ENCODE measurements at places on chromosomes 1 and 21.

DNA sequence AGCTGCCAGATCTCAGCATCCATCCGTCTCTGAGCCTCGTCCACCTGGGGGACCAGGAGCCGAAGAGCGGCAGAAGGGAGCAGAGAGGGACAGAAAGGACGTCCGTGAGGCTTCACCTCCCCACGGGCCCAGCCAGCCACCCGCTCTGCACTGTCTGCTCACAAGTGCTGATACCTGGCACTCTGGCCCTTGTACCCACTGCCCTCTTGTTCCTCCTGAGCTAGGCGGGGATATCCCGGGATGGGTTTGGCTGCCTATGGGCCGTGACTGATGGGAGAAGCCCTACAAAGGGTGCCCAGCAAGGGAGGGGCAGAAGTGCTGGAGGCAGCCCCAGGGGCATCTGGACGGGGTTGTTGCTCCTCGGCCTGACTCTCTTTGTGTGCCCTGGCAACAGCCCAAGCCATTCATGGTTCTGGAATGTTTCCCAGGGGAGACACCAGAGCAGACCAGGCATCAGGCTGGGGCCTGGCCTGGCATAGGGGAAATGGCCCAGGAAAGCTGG is 57.6 kb downstream of the LDLRAD2 start:
- peak; percentile 20 for DNase-seq

DNA sequence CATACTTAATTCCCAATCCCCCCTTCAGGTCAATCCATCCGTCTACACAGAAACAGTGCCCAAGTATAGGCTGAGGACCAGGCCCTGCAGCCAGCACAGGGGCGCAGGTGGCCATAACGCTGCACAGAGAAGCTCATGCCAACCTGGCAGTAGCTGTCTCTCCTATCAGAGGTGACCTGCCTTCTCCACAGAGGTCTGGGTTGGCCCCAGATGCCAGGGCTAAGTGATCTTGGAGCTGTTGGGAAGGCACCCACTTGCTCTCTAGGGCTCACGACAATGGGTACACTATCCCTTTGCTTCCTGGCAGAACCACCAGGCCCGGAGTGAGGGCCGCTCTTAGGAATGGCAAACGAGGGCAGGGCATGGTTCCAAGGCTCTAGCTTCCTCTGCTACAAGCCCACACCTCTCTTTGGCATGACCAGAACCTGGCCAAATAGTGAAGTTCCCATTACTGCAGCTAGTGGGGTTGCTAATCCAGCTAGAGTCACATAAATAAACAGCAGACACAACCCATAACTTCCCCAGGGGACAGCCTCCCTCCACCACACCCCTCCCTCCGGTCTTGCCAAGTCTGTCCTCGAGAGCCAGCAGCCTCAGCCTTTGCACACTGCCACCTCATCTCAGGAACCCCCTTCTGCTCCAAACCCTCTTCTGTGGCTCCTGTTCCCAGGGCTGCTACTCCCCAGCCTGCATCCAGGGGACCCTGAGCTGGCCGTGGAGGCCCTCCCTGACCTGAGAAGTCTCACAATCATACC is 113.0 kb downstream of the GLIS1 start:
- no peak for DNase-seq

DNA sequence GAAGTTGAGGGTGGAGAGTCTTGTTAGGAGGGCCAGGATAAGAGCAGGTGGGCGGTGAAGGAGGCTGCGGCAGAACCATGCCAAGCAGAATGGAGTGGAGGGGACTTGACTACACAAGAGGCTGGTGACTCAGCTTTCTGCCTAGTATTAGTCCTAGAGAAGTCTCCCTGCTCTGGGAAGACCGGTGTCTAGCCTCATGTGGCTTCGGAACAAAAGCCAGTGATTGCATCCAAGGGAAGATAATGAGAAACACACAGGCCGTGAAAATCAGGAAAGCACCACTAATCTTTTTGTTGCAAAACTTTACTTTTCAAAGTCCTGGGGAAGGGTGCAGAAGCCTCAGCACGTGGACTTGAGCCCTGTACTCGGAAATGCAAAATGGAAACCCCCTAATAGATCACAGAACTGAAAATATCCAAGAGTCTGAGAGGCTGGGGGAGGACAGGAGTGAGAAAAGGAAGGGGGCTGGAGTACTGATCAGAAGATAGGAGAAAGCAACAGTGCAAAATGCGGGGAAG is 31.4 kb downstream of the DDR2 start:
- DNase-seq, result no peak

DNA sequence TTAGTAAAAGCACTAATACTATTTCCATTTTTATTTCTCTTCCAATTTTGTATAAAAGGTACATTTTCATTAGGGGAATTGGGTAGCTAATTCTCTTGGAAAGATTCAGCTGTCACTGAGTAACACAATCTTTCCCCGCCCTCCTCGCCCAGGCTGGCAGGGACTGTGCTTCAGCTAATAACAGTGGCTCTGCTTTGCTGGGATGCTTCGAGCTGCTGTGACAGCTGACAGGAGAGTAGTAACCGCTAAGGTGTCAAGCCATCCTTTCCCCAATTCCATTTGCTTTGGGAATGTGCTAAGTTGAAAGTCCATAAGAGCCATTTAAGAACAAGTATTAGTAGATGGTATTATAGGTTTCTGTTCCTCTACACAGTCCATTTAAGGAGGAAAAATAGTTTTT is 106.7 kb upstream of the NRIP1 start:
- DNase-seq, result no peak

- DNase-seq, result peak; percentile 13
Measured at GRCh38 chr1:35120458-35121133, 41.4 kb downstream of the ZMYM1 start.

- DNase-seq, result no peak
Measured at GRCh38 chr1:40784141-40784770, 669 bp downstream of the KCNQ4 start.

DNA sequence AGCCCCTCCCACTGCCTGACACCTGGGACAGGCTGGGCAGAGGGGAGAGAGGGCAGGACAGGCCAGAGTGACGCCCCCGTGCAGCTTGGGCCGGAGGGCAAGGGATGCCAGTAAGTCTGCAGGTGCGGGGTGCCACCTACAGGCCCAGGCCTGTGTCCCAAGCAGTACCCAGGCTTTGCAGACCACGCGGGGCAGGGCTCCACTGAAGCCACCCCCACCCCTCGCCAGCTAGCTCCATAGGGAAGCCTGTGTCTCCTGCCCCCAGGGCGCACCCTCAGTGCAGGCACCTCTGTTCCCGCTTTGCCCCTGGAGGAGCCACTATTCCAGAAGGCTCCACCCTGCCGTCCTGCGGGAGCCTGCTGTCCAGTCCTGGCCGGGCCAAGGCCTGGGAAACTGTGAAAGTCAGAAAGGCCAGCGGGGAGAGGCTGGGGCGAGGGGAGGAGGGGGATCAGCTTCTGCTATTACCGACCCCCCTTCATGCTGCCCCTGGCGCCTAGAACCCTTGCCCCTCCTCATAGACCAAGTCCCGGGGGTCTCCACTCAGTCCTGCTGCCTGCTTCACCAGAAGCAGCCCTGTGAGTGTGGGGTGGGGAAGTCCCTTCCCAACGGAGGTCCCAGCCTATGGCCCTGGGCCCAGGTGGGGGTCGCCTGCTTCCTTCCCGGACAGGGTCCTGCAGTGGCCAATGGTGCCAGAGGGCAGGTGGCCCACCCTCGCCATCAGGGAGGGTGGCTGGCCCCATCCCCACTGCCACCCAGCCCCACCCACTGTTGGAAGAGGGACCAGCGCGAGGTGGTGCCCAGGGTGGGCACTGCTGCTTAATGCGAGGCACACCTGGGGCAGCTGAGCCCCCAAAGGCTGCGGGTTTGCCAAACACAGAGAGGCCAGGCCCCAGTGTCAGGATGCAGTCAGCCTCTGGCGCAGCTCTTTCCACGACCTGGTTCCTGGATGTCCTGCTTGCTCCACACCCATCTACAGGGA is 54.4 kb downstream of the KCNAB2 start:
- no peak for DNase-seq

DNA sequence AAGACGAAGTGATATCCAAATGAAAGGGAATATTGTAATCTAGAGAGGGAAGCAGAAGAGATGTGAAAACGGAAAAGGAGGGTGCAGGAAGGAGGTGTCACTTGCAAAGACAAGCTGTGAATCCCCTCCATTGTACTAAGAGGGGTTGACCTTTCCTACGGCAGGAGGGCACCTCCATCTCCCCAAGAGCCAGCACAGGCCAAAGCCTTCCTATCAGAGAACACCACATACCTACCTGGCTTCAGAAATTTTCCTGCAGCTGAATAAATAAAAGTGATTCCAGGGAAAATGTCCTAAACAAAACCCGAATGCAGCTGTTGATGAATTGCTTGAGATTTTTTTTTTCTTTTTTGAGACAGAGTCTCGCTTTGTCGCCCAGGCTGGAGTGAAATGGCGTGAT is 14.3 kb downstream of the KANK4 start:
- DNase-seq, result no peak

DNA sequence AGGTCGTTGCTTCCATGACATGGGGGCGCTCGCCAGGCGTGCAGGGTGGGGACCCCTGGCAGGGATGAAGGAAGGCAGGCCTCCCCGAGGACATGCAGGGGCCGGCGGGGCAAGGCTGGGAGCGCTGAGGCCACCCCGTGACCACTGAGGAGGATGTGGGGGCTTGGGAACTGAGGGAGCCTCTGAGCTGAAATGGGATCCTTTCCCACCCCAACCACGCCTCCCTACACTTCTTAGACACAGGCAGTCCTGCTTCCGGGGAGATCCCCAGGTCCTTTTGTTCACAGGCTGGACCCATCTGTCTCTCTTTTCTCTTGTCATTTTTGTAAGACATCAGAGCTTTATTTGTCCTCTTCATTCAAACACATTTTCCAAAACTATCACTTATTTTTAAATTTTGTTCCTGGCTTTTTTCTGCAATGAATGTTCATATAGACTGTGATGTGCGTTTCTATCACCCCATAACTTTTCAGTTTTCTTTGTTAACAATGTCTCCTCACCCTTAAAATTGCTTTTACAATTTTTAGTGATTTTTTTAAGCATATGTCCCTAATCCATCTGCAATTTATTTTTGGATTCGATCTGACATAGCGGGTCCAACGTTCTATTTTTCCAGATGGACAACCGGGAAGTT is 156.7 kb upstream of the BACE2 start:
- no peak for DNase-seq

GRCh38 chr1:66777831-66778230 is 23.2 kb downstream of the INSL5 start:
- DNase-seq, result no peak

DNA sequence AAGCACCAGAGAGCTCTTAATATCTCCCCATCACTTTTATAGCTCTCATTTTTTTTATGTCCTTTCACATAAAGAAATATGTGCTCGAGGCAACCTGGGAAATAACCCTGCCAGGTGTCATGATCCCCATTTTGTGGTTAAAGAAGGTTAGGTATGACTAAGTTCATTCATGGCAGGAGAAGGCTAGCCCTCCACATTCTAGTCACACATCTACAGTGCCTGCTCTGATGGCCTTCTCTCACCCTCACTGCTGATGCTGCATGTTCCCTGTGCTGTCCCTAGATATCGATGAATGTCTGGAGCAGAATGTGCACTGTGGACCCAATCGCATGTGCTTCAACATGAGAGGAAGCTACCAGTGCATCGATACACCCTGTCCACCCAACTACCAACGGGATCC is 187.5 kb downstream of the TPR start:
- no peak for DNase-seq

- no peak for DNase-seq
Measured at GRCh38 chr1:158286941-158287346, 2.8 kb upstream of the CD1C start.

GRCh38 chr1:218521414-218522169 is 176.5 kb downstream of the TGFB2 start:
- peak; percentile 45 for DNase-seq

DNA sequence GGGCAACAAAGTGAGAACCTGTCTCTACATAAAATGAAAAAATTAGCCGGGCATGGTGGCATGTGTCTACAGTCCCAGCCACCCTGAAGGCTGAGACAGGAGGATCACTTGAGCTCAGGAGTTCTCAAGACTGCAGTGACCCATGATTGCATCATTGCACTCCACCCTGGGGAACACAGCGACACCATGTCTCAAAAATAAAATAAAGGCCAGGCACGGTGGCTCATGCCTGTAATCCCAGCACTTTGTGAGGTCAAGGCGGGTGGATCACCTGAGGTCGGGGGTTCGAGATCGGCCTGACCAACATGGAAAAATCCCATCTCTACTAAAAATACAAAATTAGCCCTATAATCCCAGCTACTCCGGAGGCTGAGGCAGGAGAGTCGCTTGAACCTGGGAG is 20.1 kb downstream of the ANKRD13C start:
- no peak for DNase-seq

- DNase-seq, result no peak
Measured at GRCh38 chr1:242440757-242441156, 83.7 kb downstream of the PLD5 start.

DNA sequence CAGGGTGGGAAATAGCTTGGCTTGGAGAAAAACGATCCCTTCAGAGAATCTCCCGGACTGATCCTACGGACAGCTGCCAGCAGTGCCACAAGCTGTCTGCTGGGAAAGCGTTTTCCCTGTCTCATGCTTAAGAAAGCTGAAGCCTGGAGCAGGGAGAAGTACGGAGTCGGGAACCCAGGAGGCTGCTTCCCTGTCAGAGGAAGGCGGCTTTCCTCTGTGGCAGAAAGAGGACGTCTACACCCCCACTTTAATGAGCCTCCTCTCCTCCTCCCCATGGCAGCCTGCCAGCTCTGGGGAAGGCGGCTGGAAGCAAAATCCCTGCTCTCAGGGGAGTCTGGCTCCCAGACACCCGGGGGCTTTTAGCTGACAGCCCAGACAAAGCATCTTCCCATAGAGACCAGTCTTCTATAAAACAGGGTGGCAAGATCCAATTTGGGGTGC is 7.3 kb downstream of the KIF21B start:
- DNase-seq, result no peak

DNA sequence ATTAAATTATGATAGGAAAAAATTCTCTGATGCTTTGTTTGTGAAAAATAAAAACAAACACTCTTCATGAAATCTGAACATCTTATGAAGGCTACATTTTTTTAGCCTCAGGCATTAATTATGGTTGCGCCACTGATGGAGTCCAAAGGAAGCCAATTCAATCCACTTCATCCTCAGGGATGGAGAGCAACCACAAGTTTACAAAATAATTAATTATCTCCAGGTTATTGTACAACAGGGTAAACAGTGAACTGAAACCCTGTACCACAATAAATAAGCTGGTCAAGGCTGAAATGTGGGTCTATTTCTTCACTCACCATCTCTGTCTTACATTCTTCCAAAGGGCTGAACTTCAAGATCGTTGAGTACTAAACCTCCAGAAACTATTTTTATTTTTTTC is 49.2 kb downstream of the MRPL39 start:
- DNase-seq, result no peak

- DNase-seq, result no peak
Measured at GRCh38 chr1:52588535-52588934, 13.6 kb upstream of the GPX7 start.

DNA sequence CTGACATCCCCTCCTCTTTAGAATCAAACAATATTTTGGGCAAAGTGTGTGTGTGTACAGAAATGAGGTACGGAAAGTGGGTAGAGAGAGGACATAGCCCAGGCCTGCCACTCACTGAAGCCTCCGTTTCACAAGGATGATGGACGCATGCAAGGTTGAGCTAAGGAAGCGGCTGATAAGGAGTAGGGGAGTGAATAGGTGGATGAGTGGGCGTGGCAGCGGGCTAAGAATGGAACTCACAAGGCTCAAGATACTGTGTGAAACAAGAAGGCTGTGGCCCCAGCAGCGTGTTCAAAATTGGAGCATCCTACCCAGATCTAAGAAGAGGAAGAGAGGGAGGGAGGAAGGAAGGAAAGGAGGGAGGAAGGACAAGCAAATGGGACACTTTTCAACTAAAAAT is 37.5 kb downstream of the VWA5B1 start:
- DNase-seq, result no peak

- DNase-seq, result no peak
Measured at GRCh38 chr1:155086128-155086741, 7.6 kb downstream of the EFNA3 start.
